Germinal center (tissue), 1 donor: ENCODE measurements at places on chromosomes 2 and 18.

DNA sequence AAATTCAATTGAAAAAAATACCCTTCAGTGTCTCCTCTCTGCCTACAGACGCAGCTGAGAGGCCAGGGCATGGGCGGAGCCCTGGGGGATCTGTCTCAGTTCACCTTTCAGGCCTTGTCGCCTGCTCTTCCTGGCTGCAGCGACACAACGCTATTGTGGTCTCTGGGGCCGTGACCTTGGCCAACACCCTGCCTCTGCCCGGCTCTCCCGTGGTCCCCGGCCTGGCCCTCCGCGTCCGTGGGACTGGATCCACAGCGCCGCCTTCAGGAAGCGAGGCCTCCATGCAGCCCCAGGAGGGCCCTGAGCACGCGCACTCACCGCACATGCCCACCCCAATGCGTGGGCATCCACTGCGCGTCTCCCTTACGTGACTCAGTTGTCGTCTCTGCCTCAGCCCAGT lies 81.1 kb downstream of the MRPS9 start:
- DNase-seq = no peak

DNA sequence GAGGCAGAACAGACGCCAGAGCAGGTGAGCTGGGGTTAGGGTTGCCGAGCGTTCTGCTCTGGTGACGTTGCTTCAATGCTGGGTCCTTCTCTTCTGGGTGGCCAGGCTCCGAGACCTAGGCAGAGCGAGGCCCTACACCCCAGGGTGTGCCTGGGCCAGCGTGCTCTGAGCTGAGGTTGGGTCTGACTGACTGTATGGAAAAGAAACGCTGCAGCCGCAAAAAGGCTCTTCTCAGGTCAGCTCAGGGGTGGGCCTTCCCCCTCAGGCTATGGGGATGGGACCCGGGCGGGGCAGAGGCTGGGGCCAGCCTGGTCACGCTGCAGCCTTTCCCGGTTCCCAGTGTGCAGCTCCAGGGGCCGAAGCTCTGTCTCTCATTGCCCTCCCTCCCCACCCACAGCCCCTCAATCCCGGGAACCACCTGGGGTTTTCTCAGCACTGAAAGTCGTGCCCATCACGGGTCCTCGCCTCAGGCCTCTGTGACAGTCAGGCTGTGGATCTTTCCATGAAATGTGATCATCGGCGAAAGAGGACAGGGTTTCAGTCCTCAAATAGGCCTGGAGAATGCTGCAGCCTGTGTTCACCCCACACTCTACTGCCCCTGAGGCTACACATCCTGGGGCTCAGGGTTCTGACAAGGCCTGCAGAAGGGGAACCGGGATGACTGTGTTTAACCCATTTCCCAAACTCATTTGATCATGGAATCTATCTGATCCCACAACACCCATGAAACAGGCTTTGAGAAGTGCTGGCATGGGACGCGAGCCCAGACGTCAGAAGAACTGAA lies 19.4 kb downstream of the CYP26B1 start:
- DNase-seq = no peak

DNA sequence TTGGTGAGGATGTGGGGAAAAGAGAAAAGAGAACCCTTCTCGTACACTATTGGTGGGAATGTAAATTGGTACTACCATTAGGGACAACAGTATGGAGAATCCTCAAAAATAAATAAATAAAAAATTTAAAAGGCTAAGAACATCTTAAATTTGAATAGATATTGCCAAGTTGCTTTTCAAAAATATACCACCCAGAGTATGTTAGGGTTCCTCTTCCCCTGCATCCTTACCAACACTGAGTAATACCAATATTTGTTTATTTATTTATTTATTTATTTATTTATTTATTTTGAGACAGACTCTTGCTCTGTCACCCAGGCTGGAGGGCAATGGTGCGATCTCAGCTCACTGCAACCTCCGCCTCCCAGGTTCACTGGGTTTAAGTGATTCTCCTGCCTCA lies 5.5 kb upstream of the NRBP1 start:
- no peak for DNase-seq

- no peak for DNase-seq
Measured at GRCh38 chr2:164146441-164146840, 410.6 kb upstream of the FIGN start.

GRCh38 chr2:10322481-10322880 lies 19.8 kb downstream of the HPCAL1 start:
- DNase-seq = no peak

DNA sequence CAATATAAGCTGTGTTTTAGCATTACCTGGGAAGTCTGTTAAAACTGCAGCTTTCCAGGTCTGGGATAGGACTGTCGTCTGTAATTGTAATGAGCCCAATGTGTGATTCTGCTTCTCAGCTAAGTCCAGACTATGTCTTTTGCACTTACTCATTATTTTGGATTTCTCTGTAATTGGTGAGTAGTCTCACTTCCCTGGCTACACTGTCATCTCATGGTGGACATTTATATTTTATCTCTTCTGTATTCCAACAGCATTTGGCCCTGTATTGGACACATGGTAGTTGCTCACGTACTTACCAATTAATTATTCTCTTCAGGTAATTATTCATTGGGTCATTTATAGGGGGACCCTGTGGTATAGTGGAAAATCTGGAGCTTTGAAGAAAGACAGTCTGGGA lies 28.0 kb downstream of the LHCGR start:
- DNase-seq = no peak

GRCh38 chr2:133849341-133849740 lies 281.1 kb upstream of the NCKAP5 start:
- no peak for DNase-seq

DNA sequence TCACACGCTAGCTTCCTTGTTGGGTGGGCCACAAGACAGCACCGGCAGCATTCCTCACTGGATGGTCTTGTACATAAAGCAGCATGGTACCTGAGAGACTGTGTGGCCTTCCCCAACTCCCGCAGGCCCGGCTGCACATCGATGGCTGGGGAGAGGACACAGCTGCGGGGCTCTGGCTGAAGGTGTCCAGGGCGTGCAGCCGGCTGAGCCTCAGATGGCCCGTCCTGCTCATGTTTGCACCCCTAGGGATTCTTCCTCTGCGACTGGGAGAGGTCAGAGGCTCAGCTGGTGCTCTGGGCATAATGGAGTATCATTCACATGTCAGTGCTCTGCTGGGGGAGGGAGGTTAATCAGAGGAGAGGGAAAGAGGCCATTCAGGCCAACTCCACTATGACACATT lies 207.9 kb downstream of the SEPTIN10 start:
- DNase-seq = no peak

DNA sequence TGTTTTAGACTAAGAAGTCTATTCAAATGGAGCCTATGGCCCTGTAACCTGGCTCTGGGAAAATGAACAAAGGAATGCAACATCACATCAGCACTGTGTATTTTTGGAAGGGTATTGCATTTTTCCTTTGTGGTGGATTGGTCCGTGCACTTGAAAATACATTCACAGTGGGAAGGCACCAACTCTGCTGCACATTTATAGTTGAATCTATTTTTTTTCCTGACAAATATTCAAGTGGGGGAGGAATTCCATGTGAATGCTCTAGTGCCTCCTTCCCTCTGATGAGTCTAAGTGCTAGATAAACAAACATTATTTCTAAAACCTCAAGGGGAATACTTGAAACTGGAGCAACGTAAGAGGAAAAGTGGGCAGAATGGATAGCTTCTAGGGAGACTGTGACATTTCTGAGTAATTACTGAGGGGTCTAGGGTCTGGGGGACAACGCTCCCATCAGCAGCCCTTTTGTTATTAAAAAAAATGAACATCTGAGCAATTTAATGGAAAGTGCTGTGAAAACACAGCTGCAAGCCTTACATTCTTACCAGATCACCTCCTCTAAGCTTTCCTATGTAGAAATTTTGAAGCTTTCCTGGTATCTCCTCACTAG lies 208.2 kb downstream of the SLC8A1 start:
- no peak for DNase-seq

DNA sequence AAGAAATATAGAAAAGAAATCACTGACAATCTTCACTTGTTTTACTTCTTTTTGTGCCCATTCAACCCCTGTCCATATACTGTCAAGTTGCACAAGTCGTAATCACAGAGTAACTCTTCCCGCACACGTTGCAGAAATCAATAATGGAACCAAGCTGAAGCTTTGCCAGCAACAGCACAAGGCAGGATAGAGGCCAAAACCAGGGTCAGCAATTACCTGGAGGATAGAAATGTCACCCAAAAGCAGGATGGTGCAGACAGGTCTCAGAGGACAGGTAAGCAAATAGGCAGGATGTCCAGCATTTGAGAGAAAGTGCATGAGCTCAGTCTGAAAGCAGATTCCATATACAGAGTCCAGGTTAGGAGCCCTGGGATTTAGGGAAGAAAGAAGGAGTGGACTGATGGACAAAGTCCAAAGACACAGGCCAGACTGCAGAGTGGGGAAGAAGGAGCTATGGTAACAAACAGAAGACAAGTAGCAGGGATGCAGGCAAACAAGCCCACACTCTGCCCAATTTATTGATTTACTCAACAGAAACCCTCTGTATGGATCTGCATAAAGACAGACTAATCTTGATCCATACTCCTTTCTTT lies 52.7 kb downstream of the PID1 start:
- DNase-seq = no peak

GRCh38 chr18:75199327-75199726 lies 9.6 kb downstream of the PTGR3 start:
- no peak for DNase-seq

DNA sequence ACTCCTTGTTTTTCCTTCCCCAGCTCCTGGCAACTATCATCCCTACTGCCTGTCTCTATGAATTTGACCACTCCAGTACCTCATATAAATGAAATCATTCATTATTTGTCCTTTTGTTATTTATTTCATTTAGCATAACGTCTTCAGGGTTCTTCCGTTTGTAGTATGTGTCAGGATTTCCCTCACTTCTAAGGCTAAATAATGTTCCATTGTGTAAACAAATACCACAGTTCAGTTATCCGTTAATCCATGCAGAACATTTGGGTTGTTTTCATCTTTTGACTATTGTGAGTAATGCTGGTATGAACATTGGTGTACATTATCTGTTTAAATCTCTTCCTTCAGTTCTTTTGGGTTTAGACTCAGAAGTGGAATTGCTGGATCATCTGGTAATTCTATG lies 18.8 kb downstream of the DYNC2LI1 start:
- DNase-seq = no peak

- DNase-seq = no peak
Measured at GRCh38 chr2:120747281-120747680, 11.6 kb downstream of the GLI2 start.

GRCh38 chr2:181123798-181124231 lies 143.4 kb downstream of the UBE2E3 start:
- DNase-seq = no peak

GRCh38 chr18:34117319-34117718 lies 107.4 kb downstream of the NOL4 start:
- no peak for DNase-seq

DNA sequence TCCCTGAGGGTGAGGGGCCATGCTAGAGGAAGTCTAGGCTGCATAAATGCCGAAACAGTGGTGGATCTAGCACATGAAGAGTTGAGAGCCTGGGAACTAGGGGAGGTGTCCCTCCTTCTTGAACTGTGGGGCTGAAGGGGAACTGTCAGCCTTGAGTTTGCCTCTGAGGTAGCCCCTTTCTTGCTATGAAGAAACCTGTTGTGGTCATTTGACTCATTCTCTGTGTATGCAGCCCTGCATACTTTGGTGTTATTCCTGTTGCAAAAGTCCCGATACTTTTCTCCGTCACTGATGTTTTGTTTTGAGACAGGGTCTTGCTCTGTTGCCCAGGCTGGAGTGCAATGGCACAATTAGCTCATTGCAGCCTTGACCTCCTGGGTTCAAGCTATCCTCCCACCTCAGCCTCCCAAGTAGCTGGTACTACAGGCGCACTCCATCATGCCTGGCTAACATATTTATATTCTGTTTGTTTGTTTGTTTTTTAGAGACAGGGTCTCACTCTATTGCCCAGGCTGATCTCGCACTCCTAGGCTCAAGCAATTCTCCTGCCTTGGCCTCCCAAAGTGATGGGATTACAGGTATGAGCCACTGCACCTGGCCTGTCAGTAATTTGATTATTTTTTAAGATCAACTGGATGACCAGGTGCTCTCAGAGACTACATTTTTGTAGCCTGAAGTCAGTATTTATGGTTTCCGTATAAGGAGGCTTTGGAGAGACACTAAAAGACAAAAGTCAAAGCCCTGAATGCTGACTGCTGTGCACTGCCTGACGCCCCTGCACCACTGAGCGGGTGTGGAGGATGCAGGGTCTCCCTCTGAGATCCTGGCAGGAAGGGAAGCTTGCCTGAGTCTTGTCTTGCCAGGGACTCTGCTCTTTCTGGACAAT lies 126.0 kb upstream of the MSH6 start:
- peak; percentile 18 for DNase-seq

DNA sequence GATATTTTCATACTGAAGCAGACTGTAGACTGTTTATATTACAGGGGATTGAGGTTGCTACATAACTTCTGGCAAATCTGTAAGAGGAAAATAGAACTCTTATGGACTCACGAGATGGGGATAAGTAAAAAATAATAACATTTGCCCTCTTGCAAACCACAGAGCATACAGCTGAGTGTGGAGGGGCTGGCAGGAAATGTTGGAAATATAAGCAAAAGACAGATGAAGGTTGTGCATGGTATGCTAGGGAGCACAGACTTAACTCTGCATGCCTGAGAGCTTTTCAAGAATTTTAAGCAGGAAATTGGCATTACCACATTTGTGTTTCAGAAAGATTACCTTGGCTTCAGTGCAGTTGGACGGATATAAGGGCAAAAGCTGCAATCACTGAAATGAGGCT lies 411.1 kb downstream of the RAD51AP2 start:
- no peak for DNase-seq

- DNase-seq = no peak
Measured at GRCh38 chr2:31259075-31259474, 25.1 kb downstream of the EHD3 start.

GRCh38 chr18:62998443-62998842 lies 283.1 kb downstream of the PHLPP1 start:
- peak; percentile 20 for DNase-seq

GRCh38 chr2:163771596-163771995 lies 35.8 kb upstream of the FIGN start:
- no peak for DNase-seq

DNA sequence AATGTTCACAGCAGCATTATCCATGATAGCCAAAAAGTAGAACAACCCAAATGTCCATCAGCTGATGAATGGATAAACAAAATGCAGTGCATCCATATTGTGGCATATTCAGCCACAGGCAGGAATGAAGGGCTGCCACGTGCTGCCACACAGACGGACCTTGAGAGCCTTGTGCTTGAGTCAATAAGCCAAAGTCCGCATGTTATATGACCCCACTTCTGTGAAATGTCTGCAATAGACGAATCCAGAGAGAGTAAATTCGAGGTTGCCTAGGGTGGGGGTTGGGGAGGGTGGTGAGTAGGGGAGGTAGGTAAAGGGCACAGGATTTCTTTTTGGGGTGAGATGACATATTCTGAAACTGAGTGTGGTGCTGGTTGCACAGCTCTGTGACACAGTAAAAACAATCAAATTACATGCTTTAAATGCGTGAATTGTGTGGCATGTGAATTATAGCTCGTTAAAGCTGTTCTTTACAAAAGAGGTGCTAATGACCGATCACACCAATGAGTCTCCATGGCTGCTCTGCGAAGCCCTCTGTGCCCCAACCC lies 38.9 kb upstream of the LDLRAD4 start:
- no peak for DNase-seq
